Gastrocnemius medialis (tissue), 4 donors: ENCODE measurements at places on chromosomes 3 and 15.
A peak's percentile ranks its signal among the peaks of the same experiment; 100 is the strongest.

DNA sequence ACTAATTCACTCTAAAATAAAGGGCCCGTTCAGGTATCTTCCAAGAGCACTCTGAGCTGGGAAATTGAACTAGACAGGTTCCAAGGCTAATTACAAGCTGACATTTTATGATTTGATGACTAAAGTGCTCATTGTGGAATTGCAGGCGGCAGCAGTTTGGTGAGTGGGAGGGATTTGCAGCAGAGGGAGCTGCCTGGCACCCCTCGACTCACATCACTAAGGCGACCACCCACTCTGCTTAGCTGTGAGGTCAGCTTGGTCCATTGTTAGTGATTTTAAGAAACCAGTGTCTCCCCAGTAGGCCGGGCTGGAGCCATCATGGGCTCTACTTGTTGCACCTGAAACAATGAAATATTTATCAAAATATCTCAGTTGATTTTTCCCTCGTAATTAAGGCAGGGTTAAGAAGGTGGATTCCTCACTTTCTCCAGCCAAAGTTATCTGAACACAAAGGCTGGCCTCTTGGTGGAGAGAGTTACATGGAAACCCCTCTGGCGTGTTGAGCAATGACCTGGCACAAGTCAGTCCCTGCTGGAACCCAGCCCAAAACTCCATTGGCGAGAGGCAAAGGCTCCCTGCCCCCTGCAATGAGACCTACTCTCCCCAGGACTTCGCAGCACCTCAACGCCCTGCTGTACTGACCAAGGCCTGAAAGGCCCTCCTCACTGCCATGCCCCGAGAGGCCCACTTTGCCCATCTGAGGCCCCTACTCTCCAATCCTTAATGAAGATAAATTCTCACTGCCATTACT lies 65.0 kb upstream of the ATP2B2 start:
- DNase-seq = no peak

DNA sequence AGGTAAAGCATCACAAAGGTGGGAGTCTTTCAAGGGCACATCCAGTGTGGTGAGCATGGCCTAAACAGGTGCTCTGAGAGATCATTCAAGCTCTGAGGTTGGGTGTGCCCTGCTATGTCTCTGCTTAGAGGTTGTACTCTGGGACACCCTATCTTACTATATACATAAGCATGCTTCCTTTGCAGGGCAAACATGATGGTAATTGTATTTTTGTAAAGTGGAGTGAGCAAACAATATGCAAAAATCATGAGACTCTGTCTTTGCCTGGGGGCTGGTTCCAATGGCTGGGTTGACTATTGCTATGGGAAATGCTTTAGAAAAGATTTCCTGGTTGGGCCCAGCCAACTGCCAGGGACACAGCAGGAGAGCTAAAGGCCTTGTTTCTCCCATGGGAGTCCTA lies 315.1 kb upstream of the TLE3 start:
- DNase-seq = no peak

- no peak for DNase-seq
These were observed 41.4 kb upstream of the GABRG3 start for GRCh38 chr15:26929588-26929987.

DNA sequence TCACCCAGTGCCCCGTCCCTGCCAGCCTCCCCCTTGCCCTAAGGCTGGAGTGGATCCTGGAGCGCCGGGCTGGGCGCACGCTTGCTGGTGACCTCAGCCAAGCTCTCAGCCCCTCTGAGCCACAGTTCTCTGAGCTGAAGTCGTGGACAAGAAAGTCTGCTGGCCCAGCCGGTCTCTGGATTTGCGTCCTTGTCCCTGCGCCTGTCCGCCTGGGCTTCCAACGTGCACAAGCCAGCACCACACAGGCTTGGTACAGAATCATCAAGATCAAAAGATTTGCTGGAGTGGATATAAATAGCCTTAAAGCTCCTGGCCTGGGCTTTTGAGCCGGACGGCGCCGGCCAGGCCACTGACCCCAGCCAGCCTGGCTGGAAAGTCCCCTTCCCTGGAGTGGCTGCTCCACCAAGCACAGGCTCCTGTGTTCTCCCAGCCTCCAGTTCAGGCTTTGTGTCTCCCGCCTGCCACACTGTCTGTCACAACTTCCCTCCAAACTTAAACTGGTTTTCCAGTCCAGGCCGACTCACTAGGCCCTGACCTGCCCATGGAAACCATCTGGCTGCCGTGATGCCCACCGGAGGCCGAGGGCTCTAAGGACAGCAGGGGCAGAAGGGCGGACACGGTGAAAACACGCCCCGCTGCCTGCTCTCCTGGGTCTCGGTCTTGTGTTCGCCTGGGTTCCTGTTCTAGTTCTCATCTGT lies 156.2 kb downstream of the NUP210 start:
- DNase-seq = peak; percentile 61

DNA sequence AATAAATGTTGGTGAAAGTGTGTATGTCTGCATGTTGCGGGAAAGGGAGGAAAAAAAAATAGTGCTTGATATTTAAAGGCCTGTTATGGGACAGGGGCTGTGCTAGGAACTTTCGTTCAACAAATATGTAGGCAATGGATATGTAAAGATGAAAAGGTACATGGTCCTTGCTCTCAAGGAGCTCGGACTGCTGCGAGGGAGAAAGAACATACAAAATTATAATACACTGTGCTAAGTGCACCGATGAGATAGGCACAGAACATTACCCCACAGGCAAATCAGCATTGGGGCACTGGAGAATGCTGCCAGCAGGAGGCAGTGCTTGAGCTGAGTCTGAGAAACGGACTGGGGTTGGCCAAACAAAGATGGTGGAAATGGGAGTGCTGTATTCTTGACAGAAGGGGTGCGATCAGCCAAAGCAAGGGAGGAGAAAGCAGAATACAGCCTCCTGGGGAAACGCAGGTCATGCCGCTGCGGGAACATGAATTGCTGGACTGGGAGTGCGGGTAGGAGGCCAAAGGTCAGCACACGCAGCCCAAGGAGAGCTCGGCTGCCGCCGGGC lies 649 bp downstream of the C15orf40 start:
- DNase-seq = peak; percentile 79

- DNase-seq = no peak
These were observed 65.3 kb downstream of the SLC30A4 start for GRCh38 chr15:45457220-45457619.

GRCh38 chr3:27720899-27721716 lies 1.0 kb downstream of the EOMES start:
- no peak for DNase-seq

DNA sequence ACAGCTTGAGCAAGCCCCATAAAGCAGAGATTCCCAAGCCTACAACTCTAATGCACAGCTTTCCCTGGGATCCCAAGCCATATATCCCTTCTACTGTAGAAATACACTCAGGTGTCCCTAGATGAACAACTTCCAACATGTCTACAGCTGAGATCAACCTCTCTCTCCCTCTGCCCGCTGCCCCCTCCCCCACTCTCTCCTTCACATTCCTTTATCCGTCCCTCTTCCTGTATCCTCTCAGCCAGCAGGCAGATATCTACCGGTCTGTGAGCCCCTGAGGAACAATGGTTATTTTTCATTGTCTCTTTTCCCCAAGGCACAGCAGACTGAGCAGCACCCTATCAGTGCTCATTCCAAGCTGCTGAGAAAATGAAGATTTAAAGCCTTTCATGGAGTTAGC lies 138.6 kb downstream of the SUCLG2 start:
- DNase-seq = no peak

DNA sequence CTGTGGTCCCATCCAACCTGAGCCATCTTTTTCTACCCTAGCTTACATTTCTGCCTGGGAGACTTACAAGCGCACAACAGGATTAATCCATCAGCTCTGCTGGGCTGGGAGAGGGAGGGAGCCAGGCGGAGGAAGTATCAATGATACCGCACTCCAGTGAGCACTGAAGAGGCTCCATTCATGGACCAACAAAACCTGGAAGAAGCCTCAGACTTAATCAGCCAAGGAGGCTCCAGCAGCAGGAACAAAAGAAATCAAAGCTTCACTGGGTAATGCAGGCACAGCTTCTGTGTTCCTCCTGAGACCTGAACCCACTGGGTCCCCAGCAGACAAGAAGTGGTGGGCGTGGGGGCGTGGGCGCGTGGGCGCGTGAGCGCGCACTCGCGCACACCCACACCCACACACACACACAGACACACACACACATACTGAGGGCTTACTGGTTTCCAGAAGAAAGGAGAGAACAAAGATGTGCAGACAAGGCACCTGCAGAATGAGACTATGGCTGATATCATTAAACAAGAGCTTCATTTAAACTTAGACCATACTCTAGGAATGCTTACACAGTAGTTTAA lies 87.0 kb upstream of the BOC start:
- no peak for DNase-seq

GRCh38 chr3:57423335-57423734 lies 120.8 kb downstream of the DNAH12 start:
- DNase-seq = no peak

DNA sequence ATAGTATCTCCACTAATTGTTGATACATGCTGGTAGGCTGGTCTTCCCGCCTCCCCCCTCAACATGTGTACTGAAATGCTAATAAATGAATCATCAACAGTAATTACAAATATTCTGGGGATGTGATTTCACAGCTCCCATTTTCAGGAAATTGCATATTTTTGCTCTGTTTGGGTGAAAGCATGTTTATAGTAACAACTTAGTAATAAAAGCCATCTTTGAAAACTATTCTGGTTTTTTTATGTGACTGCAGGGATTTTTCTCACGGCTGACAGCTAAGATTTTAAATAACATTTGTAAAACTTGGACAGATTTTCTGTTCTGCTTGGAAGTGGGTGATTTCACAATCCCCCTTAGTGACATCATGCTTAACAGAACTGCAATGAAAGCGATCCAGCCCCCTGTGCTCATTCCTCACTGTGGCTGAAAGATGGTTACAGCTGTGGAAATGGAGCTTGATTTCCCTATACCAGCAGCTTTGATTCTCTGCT lies 25.6 kb upstream of the FAM174B start:
- DNase-seq = peak; percentile 21

- DNase-seq = no peak
These were observed 13.1 kb upstream of the CYP11A1 start for GRCh38 chr15:74380361-74381189.

DNA sequence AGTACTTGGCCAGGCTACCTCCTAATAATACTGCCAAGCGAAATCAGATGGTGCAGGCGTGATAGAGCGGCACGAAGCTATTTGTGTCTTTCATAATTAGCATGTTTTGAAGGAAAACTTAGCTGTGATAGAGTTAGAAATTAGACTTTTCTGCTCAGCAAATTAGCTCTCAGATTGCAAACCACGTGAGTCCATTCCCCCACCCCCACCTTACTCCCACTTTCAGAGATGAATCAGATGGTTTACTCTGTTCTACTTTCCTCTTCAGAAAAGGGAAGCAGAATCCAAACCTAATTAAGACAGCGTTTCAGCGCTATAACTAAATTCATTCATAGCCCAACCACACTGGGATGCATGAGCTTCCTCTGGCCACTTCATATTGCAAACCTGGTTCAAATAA lies 214.6 kb downstream of the SLCO3A1 start:
- no peak for DNase-seq

DNA sequence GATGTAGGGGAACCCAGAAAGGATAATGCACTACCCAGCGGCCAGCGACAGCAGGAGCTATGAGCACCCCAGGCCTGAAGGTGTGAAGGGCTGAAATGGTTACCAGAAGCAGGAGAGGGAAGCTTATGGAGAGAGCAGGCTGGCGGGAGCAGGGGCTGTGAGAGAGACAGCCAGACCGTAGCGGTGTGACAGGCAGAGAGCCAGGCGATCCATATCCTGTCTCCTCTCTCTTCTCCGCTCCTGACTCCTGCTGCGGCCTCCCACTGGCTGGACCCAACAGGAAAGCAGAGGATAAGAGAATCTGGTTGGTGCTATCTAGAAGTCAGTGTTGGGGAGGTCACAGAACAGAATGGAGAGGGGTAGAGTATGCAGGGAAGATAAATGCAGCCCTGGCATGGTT lies 49.9 kb downstream of the BTD start:
- no peak for DNase-seq

DNA sequence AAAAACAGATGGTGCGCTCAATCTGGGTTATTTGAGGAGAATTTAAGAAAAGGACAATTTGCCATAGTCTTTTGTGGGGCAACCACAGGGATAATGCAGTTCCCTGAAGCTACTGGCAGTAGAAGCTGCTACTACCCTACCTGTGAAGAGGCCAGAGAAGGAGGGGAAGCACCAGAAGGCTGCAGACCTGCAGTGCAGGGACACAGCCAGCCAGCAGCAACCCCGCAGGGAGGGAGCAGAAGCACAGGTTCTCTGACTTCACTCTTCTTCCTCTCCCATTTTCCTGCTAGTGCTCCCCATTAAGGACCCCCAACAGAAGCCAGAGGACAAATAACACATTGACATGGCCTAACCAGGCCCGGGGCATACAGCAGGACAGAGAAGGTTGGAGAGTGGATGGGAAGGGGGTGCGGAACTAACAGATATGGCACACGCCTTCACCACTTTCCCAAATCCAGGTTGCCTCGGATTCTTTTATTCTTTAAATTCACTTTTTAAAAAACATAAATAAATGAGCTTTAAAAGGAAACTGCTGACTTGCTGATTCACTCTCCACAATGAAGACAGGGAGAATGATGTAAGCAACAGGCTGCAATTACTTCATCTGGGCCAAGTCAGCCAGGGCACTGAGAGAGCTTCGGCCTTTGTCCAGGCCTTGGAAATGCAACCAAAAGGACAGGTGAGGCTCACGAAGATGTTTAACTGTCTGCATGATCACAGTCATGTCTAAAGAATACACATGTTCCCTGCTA lies 30.1 kb downstream of the POPDC2 start:
- peak; percentile 76 for DNase-seq

GRCh38 chr15:36347272-36347858 lies 232.1 kb upstream of the CDIN1 start:
- DNase-seq = no peak

GRCh38 chr15:89496155-89497098 lies at the start of gene RHCG:
TSS of gene RHCG (minus strand) at chr15:89496583. CDS start at chr15:89496544, 39 bp downstream.
- DNase-seq = no peak

GRCh38 chr3:73575953-73576352 lies 48.8 kb downstream of the PDZRN3 start:
- no peak for DNase-seq

DNA sequence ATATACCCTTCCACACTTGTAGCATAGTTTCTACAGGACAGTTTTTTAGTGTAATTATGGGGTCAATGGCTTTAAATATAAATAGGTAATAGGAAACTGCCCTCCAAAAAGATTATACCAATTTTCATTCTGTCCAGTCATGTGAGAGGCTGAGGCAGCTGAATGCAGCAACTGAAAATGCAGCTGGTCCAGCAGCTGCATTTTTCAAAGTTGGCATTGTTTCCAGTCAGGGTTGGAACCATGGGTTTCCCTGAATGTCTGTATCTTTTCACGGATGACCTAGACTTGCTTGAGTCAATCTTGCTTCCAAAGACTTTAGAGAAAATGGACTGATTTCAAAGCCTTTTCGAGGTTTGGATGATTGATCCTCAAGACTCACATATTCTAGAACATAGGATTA lies 9.9 kb upstream of the KNL1 start:
- no peak for DNase-seq

GRCh38 chr3:177689869-177690268 lies 492.6 kb upstream of the TBL1XR1 start:
- no peak for DNase-seq

GRCh38 chr3:134685929-134686802 lies 35.3 kb upstream of the KY start:
- DNase-seq = peak; percentile 60
